ENCODE measurements at places on chromosomes 4 and X.

- no peak for DNase-seq
These were observed 34.7 kb downstream of the CSN3 start for GRCh38 chr4:70277121-70277520.

- no peak for DNase-seq
These were observed 48.4 kb upstream of the MSANTD1 start for GRCh38 chr4:3200423-3201090.

DNA sequence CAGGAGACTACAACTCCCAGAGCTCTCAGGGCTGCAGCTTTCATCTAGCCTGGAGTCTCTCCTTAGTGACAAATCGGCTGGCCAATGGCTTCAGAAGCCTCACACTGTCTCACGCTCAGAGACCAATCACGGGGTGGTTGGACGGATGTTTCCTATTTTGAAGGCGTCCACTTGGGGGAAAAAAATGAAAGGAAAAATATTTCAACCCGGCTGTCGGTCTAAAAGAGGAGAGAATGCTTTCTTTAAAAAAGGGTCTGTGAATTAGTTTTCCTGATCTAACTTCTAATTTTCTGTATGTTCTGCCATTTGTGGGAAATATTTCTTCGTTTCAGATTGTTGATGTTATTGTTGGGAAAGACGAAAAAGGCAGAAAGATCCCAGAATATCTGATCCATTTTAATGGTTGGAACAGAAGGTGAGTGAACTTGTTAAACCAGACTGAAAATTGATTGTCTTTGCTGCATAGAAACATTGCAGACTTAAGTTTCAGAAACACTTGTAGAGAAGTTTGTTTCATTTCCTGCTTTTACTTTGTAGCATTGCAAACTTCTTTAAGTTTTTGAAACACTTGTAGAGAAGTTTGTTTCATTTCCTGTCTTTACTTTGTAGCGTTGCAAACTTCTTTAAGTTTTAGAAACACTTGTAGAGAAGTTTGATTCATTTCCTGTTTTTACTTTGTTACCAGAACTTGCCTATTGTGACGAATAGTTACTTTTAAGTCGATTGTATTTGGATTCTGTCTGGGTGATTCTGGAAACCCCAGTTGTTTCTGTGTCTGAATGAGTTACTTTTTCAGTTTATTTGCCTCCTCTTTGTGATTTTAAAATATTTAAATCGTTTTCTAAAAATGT, 1.6 kb downstream of the MSL3 start:
- peak; percentile 78 for DNase-seq

DNA sequence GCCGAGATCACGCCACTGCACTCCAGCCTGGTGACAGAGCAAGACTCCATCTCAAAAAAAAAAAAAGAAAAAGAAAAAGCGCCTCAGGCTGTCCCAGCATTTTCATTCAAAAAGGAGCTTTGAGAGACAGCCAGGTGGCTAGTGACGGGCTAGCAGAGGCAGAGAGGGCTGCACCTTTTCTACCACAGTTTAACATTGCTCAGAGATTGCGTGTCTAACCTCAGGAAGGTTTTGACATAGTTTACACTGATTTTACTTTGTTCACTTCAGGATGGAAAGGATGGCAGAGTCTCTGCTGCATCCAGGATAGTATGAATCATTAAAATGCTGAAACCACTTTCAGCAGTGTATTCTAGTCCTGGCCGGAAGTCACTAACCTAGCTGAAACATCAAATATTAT, 28.1 kb downstream of the ZFP42 start:
- DNase-seq, result peak; percentile 97

GRCh38 chr4:107444-108429, 16.6 kb upstream of the ZNF718 start:
- DNase-seq, result peak; percentile 14

DNA sequence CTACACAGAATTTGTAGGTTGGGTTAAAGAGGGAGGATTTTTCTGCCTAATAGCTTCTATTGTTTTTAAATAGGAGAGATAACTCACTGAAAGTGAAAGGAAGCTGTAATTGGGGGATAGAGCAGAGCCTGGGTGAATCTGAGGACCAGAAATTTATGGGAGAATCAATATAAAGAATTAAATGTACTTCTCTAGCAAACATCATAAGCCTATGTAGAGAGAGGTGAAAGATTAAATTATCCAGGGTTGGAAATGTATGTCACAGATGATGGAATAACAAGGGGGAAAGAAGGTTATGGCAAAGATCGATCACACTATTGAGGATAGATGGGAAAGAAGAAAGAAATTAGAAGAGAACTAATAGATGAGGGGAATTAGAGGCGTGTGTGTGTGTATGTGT, 104.4 kb upstream of the DCAF8L1 start:
- DNase-seq, result no peak

- no peak for DNase-seq
These were observed 20.2 kb downstream of the PRSS48 start for GRCh38 chr4:151297170-151297569.

- DNase-seq, result no peak
These were observed 56.8 kb upstream of the FAT1 start for GRCh38 chr4:186780291-186781031.

- DNase-seq, result no peak
These were observed 6.5 kb downstream of the RGS12 start for GRCh38 chr4:3299122-3299975.

DNA sequence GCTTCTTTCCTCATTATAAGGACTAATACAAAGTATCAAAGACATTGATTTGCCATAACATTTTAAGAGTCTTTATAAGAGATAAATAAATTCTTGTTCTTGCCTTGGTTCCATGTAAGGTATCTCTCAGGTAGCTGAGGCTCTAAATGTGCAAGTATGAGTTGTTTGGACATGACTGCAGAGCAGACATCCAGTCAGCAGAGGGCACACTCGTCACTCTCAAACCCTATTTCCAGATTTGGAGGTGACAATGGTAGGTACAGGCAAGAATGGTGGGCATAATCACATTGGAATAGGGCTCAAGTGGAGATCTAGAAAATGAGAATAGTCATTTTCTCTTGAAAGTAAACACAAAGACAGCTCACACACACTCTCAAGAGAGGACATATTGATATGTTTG, 133.3 kb upstream of the ZIC3 start:
- peak; percentile 7 for DNase-seq

DNA sequence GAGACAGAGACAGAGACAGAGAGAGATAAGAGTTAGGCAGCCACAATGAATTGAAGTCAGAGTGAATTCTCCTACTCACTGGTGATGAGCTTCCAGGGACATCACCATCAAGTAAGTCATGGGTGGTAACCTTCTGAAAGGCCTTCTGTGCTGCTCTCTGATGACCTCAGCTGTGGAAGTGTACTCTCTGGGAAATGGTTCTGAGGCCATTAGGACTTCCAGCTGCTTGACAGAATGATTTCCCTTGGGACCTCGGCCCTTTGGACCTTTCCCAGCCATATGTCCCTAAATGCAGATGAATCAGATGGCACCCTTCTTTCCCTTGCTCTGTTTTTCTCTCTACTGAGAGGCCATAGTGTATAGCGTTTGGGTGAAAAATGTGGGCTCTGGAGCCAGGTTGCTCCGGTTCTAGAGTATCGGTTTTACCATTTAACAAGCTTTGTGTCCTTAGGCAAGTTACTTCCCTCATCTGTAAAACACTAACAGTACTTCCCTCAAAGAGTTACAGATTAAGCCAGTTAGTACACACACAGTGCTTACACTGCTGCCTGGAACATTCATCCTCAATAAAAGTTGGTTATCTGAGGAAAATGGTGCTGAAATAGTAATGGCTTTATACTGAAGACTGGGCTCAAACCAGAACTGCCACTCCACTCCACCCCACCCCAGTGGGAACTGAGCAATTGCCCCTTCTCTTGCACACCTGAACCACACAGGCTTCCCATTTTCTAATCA, 7.6 kb downstream of the SEPTIN11 start:
- no peak for DNase-seq

DNA sequence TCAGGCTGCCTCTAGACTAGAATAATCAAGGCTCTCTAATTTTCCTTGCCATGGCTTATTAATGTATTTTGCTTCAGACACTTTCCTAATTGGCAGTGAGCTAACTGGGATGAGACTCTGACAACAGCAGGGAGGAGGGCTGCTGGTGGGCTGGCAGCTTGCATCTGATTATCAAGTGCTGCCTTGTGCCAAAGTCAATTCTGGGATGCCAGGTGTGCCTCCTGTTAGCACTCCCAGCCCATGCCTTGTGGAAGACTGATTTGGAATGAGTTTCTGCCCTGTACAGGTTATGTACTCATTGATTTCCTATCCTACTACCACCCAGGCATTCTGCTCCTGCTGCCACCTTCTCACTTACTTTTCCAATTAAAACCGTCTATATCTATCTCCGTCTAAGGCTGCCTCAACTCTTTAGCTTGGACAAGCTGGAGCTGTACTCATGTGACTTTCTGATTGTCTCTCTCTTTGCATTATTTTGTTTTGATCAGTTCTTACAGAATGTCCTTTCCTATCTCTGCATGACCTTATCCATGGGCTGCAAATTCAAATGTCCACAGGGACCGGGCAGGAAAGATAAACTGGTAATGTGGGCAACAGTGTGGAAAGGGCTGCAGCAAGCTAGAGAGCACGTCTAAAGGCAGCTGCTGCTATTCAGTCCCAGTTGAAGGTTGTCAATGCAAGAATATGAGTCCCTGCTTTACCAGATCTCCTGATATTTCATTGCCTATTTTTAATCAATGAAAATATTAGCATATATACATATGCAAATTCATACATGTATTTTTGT, 112.6 kb downstream of the GABRA2 start:
- no peak for DNase-seq

GRCh38 chrX:15873566-15873965, 19.0 kb upstream of the AP1S2 start:
- no peak for DNase-seq

- DNase-seq, result no peak
These were observed 43.1 kb upstream of the MTM1 start for GRCh38 chrX:150525061-150525919.

DNA sequence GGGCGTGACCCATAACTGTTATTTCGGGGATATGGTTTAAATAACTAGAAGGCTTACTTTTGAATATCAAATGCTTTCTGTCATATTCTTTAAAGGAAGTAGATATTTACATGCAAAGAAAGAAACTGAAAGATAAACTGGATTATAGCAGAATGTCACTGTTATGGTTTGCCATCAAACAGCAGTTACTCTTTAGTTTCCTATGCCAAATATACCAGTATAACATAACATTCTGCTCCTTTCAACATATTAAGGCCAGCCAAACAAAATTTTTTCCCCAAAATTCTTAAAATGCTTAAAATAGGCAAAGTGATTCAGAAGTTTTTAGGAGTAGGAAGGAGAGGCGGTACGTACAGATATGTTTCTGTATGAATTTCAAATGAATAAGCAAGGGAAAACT, 27.0 kb downstream of the KDM6A start:
- DNase-seq, result peak; percentile 44

GRCh38 chr4:124943145-124943889, 230.8 kb upstream of the ANKRD50 start:
- peak; percentile 74 for DNase-seq

DNA sequence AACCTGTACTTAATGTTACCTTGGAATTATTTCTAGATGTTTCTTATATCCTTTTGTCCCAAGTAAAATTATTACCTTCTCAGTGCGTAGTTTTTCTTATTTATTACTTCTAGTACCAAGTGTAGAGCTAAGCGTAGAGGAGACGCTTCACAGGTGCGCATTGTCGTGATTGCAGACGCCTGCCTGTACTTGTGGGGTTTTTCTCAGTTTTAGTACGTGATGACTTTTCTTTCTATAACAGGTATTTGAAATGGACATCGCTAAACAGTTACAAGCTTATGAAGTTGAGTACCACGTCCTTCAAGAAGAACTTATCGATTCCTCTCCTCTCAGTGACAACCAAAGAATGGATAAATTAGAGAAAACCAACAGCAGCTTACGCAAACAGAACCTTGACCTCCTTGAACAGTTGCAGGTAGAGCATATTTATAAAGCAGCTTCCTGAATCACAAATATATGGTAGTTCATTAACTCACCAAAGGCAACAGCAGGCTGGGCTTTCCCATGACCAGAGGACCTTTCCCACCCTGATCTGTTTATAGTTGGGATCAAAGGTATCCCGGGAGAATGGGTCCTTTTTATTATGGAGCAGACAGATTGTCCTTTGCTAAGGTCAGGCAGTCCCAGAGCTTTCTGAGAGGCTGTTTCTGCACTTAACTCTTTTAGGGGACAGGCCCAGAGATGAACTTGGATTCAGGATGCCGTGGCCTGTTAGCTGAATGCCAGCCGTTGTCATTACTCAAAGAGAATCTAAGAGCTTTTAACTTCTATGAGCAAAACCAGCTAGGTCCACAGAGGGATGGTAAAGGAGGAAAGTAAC, 172.9 kb downstream of the PTTG2 start:
- DNase-seq, result no peak

DNA sequence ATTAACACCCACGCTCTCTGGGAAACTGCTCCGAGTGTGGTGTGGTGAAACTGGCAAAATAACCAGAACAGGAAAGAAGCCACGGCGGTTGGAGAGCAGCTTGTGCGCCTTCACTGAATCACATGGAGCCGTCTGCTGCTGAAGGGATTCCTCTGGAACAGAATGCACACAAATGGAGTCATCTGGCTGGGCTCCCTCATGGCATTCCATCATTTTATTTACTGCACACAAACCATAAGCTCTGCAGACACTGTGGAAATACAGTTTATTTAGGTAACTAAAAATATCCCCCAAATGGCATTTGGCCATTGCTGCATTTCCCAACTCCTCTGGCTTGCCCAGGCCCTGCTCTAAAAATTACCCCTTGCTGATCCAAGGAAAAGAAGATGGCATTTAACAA, 187.0 kb upstream of the S100G start:
- DNase-seq, result no peak

DNA sequence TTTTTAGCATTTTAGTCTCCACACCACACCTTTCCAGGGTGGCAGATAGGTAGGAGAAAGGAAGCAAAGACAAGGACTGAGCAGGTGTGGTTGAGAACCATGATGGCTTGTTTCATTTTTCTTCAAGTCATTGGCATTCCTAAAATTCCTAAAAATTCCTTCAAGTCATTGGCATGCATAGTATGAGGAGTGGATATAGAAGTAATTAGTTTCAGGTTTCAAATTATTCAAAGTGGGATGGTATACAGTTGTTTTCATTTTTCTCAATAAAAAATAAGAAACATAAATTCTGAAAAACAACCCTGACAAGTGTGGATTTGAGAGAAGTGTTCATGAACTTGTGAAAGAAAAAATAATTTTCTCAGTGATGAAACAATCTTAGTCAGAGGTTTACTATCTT, 22.3 kb upstream of the HERC3 start:
- DNase-seq, result no peak

- no peak for DNase-seq
These were observed 123.3 kb downstream of the ARHGEF9 start for GRCh38 chrX:63661676-63662075.

GRCh38 chrX:101195442-101196173, 24.0 kb upstream of the DRP2 start:
- no peak for DNase-seq

GRCh38 chrX:7159149-7159861, 11.4 kb upstream of the PUDP start:
- no peak for DNase-seq

DNA sequence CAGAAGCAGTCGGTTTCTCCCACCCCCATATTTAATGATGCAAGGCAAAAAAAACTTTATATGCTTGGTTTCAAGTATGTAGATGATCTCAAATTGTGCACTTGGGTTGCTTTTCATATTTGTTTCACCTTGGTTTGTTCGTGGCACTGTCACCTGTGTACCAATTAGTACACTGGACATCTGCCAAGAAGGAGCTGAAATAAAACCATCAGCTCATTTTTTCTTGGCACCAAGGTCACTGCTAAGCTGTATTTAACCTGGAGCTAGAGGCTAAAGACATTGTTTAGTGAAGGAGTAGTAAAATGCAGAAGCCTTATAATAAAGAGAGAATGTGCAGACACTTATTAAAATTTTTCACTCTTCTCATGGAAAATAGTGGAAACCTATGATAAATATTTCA, 430.8 kb downstream of the ARHGAP24 start:
- no peak for DNase-seq

Data from trophoblast cell (in vitro differentiated cells and primary cell).